ENCODE measurements at places on chromosomes 4 and X.

- no peaks in the 10 kb centered on the region for H3K27me3 ChIP-seq
- H3K36me3 ChIP-seq, result no peaks in the 10 kb centered on the region
- no peak for DNase-seq
- no peak overlapping the region for H3K4me3 ChIP-seq
These were observed 22.8 kb downstream of the VMA21 start for GRCh38 chrX:151419782-151420181.

GRCh38 chr4:55910140-55910539 lies 38.6 kb upstream of the CEP135 start:
- DNase-seq, result no peak
- H3K36me3 ChIP-seq, result peaks cover 4% of the 10 kb centered on the region
- H3K4me3 ChIP-seq, result no peak overlapping the region
- H3K27me3 ChIP-seq, result no peaks in the 10 kb centered on the region

- no peaks in the 10 kb centered on the region for H3K4me1 ChIP-seq
- no peak for DNase-seq
- H3K4me3 ChIP-seq, result no peak overlapping the region
These were observed 65.1 kb downstream of the HPGDS start for GRCh38 chr4:94277534-94277933.

DNA sequence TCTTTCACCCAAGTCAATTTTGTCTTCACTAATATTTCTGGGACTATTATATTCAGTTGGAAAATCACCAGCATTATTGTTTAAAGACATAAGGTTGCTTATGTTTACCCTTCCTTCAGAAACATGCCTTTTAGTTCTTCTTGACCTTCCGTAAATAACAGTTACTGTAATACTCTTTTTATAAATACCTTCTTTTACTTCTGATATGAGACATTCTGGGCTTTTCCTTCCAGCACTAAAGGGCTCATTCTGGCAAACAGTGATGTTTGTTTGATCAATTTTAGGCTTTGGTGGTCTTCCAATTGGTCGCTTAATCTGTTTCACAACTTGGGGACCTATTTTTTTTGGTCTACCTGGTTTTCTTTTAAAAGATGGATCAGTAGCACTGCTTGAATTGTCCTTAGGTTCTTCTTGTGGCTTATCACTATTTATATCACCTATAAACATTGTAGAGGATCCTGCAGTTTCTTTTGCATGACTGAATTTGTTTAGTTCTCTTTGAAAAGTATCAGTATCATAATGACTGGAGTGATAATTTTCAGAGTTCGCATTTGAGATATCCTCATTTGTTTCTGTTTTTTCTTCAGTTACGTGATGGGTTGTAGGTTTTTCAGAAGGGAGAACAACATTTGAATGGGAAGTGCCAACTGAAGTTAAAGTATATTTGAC lies 64.8 kb downstream of the NCAPG start:
- no peaks in the 10 kb centered on the region for H3K27me3 ChIP-seq
- no peak overlapping the region for H3K27ac ChIP-seq
- DNase-seq, result no peak
- H3K4me1 ChIP-seq, result no peaks in the 10 kb centered on the region
- H3K4me3 ChIP-seq, result no peak overlapping the region

DNA sequence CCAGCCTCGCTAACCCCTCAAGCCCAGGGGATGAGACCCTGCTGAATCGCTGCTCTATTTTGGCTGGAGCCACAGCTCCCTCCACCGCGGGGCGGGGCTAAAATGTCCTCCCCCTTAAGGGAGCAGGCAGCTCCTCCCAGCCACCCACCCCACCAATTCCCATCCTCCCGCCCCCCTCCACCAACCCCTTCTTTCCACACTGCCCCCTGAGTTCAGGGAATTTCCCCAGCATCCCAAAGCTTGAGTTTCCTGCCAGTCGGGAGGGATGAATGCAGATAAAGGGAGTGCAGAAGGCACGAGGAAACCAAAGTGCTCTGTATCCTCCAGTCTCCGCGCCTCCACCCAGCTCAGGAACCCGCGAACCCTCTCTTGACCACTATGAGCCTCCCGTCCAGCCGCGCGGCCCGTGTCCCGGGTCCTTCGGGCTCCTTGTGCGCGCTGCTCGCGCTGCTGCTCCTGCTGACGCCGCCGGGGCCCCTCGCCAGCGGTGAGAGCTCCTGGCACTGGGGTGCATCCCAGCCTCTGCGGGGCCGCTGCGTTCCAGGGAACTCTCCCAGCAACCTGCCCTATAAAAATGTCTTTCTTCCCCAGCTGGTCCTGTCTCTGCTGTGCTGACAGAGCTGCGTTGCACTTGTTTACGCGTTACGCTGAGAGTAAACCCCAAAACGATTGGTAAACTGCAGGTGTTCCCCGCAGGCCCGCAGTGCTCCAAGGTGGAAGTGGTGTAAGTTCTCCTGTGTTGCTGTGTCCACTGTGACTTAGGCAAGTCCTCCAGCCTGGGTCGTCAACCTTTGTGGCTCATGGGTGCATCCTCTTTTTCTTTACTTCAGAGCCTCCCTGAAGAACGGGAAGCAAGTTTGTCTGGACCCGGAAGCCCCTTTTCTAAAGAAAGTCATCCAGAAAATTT lies at the start of gene CXCL6:
CXCL6 (plus strand) TSS at position 306 of the 907 bp plus-strand sequence; CDS start at position 379, 73 bp downstream.
- H3K4me3 ChIP-seq, result no peak within 1 kb of the TSS
- no peak within 1 kb of the TSS for H3K27ac ChIP-seq

DNA sequence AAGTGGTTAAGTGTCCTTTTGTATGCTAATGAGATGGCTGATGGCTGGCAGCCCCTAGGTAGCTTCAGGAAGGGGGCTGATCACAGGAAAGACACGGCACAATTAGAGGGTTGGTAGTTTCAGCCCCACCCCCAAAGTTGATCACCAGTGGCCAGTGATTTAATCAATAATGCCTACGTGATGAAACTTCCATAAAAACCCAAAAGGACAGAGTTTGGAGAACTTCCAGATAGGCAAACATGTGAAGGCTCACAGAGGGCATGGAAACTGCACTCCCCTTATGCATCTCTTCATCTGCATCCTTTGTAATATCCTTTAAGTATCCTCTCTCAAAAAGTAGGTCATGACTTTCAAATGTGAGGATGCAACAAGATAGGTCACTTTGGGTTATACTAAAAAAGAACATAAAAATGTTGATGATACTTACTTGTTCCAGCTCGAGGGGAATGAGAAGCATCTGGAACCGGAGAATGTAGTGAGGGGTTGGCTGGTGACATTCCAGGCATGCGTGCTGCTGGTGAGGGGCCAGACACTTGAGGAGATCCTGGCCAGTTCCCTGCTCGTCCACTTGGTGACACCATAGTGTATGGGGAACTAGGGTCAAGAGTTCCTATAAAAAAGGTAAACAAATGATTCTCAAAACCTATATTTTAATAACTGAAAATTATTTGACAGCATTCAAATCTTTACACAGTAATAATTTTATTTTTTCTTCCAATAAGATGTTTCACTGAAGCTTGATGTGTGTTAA lies 16.7 kb upstream of the CXorf38 start:
- DNase-seq, result no peak
- peaks cover 27% of the 10 kb centered on the region for H3K4me1 ChIP-seq
- H3K4me3 ChIP-seq, result no peak overlapping the region
- peaks cover 41% of the 10 kb centered on the region for H3K36me3 ChIP-seq
- H3K27ac ChIP-seq, result peak overlapping the region; percentile 8

DNA sequence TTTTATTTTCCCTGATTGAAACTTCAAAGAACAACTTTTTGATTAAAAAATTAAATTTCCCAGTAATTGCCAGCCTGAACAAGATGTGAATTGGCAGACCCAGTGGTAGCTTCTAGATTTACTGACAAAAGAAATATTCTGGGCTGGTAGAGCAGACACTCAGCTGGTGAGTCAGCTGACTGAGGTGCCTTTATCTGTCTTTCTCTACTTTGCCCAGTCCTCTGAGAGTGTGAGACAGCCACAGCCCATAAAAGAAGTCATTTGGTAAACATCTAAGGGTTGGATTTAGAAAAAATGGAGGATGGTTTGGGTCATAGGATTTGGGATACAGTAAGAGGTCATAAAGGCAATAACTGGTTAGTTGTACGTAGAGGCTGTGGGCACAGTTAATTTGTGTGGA lies 54.5 kb downstream of the CCSER1 start:
- no peaks in the 10 kb centered on the region for H3K36me3 ChIP-seq
- no peak overlapping the region for H3K4me3 ChIP-seq
- no peak overlapping the region for H3K27ac ChIP-seq
- H3K4me1 ChIP-seq, result no peaks in the 10 kb centered on the region
- no peak for DNase-seq

- DNase-seq, result no peak
- H3K36me3 ChIP-seq, result no peaks in the 10 kb centered on the region
- no peak overlapping the region for H3K27ac ChIP-seq
- H3K4me3 ChIP-seq, result no peak overlapping the region
These were observed 1451.9 kb downstream of the PCDH7 start for GRCh38 chr4:32172086-32172485.

DNA sequence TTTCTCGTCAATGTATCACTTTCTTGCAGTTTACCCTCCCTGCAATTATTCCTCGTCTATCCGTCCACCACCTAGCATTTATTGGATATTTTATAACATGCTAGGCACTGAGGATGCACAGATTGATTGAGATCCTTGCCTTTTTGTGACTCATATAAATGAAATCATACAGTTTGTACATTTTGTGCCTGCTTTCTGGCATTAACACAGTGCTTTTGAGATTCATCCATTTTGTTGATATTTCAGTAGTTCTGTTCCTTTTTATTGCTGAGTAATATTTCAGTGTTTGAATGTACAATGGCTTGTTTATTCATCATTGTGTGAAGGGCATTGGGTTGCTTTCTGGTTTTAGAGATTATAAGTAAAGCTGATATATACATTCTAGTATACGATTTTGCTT lies 841 bp downstream of the TBC1D19 start:
- no peak for DNase-seq
- H3K4me3 ChIP-seq, result peak overlapping the region; percentile 94
- peak overlapping the region; percentile 99 for H3K27ac ChIP-seq
- peaks cover 33% of the 10 kb centered on the region for H3K4me1 ChIP-seq
- peaks cover 7% of the 10 kb centered on the region for H3K27me3 ChIP-seq

- no peaks in the 10 kb centered on the region for H3K27me3 ChIP-seq
- no peak overlapping the region for H3K4me3 ChIP-seq
- peaks cover 11% of the 10 kb centered on the region for H3K4me1 ChIP-seq
These were observed 30.4 kb downstream of the KIT start for GRCh38 chr4:54687887-54688841.

DNA sequence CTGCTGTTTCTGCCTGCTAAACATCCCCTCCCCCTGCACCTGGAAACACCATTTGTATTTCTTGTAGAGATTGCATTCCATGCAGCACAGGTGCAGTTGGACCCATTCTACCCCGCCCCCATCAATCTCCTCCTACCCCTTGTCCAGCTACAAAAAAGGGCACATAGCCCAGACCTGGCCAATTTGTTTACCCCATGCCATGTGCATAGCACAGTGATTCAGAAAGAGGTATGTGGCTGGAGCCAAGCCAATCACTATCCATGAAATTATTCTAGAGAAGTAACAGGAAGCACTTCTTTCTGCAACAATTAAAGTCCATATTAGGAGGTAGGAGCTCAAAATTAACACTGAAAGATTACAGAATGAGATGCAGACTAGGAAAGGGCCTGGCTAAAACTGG lies 20.2 kb upstream of the TMEM184C start:
- peaks cover 6% of the 10 kb centered on the region for H3K4me1 ChIP-seq
- no peak for DNase-seq
- no peak overlapping the region for H3K4me3 ChIP-seq
- H3K36me3 ChIP-seq, result no peaks in the 10 kb centered on the region
- no peak overlapping the region for H3K27ac ChIP-seq
- H3K27me3 ChIP-seq, result peaks cover 12% of the 10 kb centered on the region

GRCh38 chr4:113221990-113222389 lies 172.5 kb downstream of the ANK2 start:
- no peak overlapping the region for H3K4me3 ChIP-seq
- DNase-seq, result no peak
- no peaks in the 10 kb centered on the region for H3K36me3 ChIP-seq
- no peak overlapping the region for H3K27ac ChIP-seq
- no peaks in the 10 kb centered on the region for H3K4me1 ChIP-seq
- no peaks in the 10 kb centered on the region for H3K27me3 ChIP-seq

- no peaks in the 10 kb centered on the region for H3K36me3 ChIP-seq
- no peak within 1 kb of the TSS for H3K4me3 ChIP-seq
- H3K4me1 ChIP-seq, result no peaks in the 10 kb centered on the region
- H3K27ac ChIP-seq, result no peak within 1 kb of the TSS
- H3K27me3 ChIP-seq, result peaks cover 57% of the 10 kb centered on the region
- DNase-seq, result no peak
These were observed at the start of gene EGF for GRCh38 chr4:109912706-109913595. TSS of gene EGF (plus strand) at chr4:109912883. CDS start at chr4:109913336, 453 bp downstream.

- H3K27ac ChIP-seq, result peak overlapping the region; percentile 11
- no peaks in the 10 kb centered on the region for H3K4me1 ChIP-seq
- H3K27me3 ChIP-seq, result no peaks in the 10 kb centered on the region
- H3K4me3 ChIP-seq, result no peak overlapping the region
- H3K36me3 ChIP-seq, result no peaks in the 10 kb centered on the region
These were observed 152.5 kb upstream of the SPRY1 start for GRCh38 chr4:123244137-123244536.

DNA sequence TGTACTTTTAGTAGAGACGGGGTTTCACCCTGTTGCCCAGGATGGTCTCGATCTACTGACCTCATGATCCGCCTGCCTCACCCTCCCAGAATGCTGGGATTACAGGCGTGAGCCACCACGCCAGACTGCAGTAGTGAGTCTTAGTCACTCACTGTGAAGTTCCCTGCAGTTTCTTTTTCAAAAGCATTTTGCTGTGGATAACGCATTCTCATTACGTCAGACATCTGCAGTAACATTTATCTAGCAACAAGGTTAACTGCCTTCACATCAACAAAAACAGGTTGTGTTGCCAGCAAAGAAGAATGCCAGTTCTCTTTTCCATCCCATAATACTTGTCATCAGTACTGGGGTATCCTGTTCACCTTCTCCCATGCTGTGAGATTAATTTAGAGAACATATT lies 164.6 kb downstream of the DHRSX start:
- H3K27ac ChIP-seq, result no peak overlapping the region
- no peaks in the 10 kb centered on the region for H3K27me3 ChIP-seq
- H3K4me3 ChIP-seq, result no peak overlapping the region
- peaks cover 7% of the 10 kb centered on the region for H3K4me1 ChIP-seq
- no peak for DNase-seq

GRCh38 chr4:145333786-145334185 lies 147.9 kb upstream of the SMAD1 start:
- H3K4me3 ChIP-seq, result no peak overlapping the region
- peaks cover 30% of the 10 kb centered on the region for H3K27me3 ChIP-seq
- H3K4me1 ChIP-seq, result no peaks in the 10 kb centered on the region
- no peak overlapping the region for H3K27ac ChIP-seq

GRCh38 chrX:109472939-109473735 lies 8.7 kb downstream of the GUCY2F start:
- H3K27ac ChIP-seq, result no peak overlapping the region
- peaks cover 5% of the 10 kb centered on the region for H3K4me1 ChIP-seq
- peaks cover 17% of the 10 kb centered on the region for H3K27me3 ChIP-seq
- H3K36me3 ChIP-seq, result no peaks in the 10 kb centered on the region
